Stimulated activated CD4-positive, alpha-beta T cell treated with anti-CD3 and anti-CD28 coated beads, Interleukin-4, amount 100 ng/mL, for 1 hour (primary cell): ENCODE measurements at places on chromosomes 4 and X.

GRCh38 chrX:150958177-150958576, 25.0 kb upstream of the HMGB3 start:
- no peak for DNase-seq

- no peak for DNase-seq
Observed at GRCh38 chr4:40586034-40586433, 43.6 kb downstream of the RBM47 start.

DNA sequence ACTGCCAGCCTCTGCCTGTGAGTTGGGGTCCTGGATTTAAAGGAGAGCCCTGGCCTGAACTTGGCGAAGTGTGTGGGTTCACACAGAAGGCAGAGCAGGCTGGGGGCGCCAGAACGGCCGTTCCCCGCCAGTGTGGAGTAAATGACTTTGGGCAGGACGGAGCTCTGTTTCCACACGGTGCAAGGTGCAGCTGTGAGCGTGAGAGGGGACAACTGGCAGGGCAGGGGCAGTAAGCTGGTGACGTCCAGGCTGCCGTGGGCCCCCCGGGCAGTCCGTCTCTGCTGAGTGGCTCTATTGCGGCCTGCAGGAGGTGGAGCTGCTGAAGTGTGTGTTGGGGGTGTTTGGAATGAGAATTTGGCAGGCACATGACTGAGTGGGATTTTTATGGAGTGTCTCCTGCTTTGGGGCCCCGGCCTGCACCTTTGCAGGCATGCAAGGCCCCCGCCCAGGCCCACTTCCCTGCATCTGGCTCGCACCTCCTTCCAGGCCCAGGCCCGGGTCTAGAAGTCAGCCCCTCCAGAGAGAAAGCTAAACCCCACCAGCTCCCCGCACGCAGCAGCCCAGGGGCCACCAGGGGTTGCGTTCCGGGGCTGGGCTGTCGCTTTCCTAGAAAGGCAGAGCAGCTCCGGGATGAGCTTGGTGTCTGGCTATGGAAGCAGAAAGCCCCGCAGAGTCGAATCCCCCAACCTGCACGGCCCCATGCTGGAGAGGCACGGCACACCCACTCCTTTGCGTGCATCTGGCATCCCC, 62.2 kb upstream of the GRPEL1 start:
- no peak for DNase-seq

DNA sequence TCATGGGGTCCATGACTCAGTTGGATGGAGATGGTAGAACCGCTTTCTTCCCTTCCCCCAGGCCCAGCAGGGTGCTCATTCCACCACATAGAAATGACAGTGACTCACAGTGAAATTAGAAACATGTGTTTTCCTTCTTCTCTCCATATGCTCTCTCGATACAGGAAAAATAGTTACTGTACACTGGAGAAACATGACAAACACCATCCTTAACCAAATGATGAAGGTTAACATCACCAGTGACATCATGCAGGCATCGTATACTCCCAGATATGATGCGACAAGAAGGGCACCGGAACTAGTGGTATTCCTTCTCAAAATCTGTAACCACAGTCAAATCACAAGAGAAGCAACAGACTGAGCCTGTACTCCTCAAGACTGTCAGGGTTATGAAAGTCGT, 11.7 kb upstream of the RAB40A start:
- DNase-seq = no peak

- DNase-seq = no peak
Observed at GRCh38 chr4:26067035-26067434, 153.0 kb downstream of the SMIM20 start.

- DNase-seq = no peak
Observed at GRCh38 chr4:7313347-7313811, 121.0 kb downstream of the SORCS2 start.

- no peak for DNase-seq
Observed at GRCh38 chrX:120719622-120720021, 89.8 kb upstream of the C1GALT1C1 start.

GRCh38 chr4:99028187-99028586, 32.7 kb downstream of the METAP1 start:
- DNase-seq = no peak

DNA sequence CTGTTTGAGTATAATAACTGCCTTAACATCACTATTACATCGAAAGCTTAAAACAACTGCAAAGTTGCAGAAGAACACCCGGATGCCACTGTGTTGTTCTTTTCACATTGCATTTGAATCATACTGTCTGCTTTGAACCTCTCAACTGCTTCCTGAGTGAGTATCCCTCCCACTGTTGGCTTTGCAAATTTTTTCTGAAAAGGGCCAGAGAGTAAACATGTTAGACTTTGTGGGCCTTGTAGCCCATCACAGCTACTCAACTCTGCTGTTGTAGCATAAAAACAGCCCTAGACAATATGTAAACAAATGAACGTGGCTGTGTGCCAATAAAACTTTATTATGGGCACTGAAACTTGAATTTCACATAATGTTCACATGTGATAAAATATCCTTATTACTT, 76.1 kb downstream of the NSG1 start:
- DNase-seq = no peak

DNA sequence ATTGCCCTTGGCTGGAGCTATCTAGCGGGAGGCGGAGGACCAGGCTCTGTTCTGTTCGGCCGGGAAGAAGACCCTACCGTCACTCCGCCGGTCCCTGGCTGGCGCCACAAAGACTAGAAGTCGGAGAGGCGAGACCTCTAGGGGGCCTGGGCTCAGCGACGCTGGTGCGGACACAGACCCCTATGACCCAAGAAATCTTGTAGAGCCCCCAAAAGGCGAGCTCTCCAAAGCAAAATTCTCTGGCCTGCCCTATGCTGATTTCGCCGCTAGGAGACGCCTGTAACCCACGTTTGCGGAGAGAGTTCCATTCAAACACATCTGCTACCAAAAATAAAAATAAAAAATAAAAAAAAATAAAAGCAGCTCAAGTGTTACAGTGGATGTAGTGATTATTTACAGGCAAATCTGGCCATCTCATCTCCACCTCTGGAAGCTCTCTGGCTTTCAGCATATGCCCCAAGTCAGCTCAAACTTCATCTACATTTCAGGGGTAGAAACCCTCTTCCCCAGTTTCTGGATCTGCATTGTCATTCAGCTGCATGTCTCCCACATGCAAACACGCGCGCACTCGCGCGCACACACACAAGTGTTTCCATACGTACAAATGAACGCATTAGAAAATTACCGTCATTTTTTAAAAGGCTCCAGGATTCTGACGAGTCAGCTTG, 2.4 kb upstream of the PCDH10 start:
- DNase-seq = no peak

DNA sequence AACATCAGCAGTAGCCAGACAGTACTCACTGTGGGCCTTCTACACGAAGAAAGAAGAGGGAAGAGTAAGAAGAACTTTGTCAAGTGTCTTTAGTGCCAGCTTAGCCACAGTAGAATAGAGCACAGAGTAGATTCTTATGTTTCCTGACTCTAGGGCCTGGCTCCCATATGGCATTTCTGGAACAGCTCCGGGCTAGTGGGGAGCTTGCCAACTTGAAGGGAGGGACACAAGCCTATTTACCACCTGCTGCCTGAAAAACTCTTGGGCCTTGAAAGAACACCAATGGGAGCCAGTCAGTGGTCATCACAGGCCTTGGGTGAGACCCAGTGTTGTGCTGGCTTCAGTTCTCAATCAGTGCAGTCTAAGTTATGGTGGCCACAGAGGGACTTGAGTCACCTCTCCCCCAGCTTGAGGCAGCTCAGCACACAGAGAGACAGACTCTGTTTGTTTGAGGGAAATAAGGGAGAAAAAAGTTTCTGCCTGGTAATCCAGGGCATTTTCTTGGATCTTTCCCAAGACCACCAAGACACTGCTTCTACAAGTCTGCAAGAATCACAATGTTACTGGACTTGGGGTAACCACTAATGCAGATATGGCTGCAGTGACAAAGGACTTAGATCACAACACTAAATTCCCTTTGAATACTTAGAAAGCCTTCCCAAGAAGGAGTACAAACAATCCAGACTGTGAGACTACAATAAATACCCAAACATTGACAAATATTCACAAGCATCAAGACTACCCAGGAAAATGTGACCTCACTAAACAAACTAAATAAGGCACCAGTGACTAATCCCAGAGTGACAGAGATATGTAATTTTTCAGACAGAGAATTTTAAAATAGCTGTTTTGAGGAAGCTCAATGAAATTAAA, 261.0 kb upstream of the NDST3 start:
- no peak for DNase-seq

- no peak for DNase-seq
Observed at GRCh38 chr4:53507058-53507457, 84.2 kb downstream of the LNX1 start.

- no peak for DNase-seq
Observed at GRCh38 chrX:12471061-12471460, 320.2 kb upstream of the PRPS2 start.

GRCh38 chr4:120544838-120545237, 377.7 kb downstream of the PRDM5 start:
- DNase-seq = no peak

DNA sequence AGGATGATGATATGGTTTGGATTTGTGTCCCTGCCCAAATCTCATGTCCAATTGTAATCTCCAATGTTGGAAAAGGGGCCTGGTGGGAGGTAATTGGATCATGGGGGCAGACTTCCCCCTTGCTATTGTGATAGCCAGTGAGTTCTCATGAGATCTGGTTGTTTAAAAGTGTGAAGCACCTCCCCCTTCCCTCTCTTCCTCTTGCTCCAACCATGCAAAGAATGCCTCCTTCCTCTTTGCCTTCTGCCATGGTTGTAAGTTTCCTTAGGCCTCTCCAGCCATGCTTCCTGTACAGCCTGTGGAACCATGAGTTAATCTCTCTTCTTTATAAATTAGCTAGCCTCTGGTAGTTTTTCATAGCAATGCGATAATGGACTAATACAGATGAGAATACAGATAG, 19.7 kb upstream of the ALG13 start:
- DNase-seq = no peak

DNA sequence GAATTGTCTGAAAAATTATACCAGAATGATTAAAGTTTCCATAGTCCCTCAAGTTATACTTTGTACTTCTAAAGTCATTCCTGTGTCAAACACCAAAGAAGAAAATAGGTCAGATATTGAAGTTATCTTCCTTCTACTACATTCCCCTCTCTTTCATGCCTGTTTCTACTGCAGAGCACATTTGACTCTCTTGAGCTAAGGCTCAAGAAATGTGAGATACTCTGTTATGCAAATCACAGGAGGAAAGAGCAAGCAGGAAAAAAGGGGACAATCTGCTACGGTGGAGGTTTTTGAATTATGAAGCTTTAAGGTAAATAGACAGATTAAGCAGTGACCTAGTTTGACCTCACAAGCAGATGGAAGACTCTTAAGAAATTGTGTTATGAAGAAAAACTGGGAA, 198.9 kb upstream of the LDB2 start:
- DNase-seq = no peak

DNA sequence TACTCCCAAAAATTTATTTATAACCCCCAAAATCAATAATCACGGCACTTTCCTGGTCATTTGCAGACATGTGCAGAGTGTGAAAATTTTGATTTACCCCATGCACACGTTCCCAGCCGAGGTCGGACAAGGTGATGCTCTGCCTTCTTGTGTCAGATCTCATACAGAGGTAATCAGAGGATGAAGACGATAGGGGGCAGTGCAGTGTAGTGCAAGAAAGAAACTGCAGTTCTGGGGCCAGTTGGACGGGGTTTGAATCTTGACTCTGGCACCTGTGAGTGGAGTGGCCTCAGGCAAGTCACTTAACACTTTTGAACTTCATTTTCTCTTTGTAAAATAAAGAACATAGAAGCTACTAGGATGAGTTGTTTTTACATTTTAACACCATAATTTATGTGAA, 88.4 kb downstream of the FRMPD3 start:
- peak; percentile 1 for DNase-seq

DNA sequence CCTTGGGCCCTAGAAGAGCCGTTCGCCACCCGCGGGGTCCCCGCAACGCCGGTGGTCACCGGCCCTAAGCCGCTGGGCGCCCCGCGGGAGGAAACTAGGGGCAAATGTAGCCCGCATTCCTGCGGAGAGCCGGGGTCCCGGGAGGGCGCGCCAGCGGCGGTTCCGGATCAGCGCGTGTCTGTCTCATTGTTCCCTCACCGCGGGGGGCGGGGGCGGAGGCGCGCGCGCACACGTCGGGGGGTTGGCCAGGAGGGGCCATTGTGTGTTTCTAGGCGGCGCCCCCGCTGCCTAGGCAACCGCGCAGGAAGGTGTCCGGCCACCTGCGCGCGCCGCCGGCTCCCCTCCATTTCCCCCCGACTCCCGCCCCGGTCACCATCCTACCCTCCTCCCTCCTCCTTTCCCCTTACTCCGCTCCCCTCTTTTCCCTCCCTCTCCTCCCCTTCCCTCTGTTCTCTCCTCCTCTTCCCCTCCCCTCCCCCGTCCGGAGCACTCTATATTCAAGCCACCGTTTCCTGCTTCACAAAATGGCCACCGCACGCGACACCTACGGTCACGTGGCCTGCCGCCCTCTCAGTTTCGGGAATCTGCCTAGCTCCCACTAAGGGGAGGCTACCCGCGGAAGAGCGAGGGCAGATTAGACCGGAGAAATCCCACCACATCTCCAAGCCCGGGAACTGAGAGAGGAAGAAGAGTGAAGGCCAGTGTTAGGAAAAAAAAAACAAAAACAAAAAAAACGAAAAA, 789 bp upstream of the DDX3X start:
- peak; percentile 85 for DNase-seq

DNA sequence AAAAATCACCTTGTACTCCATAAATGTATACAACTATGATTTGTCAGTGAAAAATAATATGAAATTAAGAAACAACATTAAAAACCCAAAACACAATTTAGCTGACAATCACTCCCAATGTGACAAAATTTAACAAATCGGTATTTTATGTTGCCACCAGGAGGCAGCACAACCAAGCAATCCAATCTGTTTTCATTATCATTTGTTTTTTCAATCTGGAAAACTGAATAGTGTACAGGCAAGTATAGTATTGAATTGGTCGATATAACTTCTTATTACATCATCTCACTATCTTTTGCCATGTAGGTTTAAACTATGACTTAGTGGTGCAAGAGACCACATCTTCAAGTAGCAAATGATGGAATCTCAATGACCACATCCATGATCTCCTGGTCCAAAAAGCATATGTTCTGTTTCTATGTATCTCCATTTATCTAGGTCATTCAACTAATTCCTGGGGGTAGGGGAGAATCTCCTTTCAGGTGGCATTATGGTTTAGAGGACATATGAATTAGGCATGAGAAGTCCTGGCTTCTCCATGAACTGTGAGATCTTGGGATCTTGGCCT, 112.9 kb upstream of the AGA start:
- no peak for DNase-seq

- no peak for DNase-seq
Observed at GRCh38 chr4:9937078-9937477, 84.2 kb downstream of the SLC2A9 start.

GRCh38 chr4:54254116-54254914, 25.2 kb downstream of the PDGFRA start:
- no peak for DNase-seq

- DNase-seq = no peak
Observed at GRCh38 chr4:15451181-15451865, 18.4 kb upstream of the CC2D2A start.

GRCh38 chrX:107204068-107204605, 2.1 kb downstream of the NUP62CL start:
- no peak for DNase-seq

DNA sequence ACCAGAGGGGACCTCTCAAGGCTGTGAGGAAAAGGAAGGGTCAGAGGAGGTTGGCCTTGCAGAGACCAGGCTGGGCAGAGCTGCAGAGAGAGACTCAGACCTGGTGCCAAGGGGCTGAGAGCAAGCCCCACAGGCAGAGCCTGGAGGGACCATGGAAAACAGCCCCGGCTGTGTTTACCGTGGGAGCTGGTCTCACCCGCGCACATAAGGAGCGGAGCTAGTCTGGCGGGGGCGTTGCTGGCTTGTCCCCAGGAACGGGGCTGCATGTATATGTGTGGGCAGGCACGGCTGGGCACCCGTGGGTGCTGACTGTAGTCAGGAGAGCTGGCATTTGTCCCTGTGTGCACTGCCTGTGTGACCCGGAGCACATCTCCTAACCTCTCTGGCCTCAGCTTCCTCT, 45.7 kb downstream of the C4orf50 start:
- no peak for DNase-seq
